Glomerular endothelial cell (primary cell): ENCODE measurements at places on chromosomes 2 and 18.

DNA sequence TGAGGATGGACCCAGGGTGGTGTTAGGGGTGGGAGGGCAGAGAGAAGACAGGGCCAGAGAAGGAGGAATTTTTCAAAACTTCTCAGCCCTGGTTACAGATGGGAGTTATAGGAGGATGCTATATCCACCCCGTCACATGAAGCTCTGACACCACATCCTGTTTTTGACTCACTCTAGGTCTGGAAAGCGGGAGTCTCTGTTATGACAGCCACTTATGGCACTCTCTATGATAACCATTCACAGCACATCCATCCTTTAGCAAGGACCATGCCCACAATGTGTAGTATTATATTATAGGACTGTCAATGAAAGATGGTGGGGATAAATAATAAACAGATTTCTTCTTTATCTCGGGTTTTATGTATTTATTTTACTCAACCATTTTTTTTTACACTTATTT is 461.2 kb downstream of the CDH2 start:
- DNase-seq: no peak

- DNase-seq: no peak
Observed at GRCh38 chr2:65866148-65866547, 433.7 kb upstream of the SPRED2 start.

DNA sequence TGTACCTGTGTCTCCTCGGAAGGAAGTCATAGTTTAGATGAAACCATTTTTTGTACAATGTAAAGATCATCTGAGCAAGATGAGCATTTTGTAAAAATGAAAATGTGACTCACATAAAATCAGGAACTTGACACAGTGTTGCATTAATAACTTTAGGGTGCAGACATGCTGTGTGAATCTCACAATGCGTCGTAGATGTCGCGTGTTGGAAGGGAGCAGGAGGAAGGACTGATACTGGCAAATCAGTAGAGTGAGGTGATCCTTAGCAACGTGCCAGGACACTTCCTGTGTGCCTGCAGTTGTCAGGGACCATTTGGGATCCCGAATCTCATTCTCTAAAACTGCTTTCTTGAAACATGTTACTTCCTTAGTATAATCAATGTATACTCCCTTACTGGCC is 103.1 kb downstream of the SH3BP4 start:
- DNase-seq: no peak

DNA sequence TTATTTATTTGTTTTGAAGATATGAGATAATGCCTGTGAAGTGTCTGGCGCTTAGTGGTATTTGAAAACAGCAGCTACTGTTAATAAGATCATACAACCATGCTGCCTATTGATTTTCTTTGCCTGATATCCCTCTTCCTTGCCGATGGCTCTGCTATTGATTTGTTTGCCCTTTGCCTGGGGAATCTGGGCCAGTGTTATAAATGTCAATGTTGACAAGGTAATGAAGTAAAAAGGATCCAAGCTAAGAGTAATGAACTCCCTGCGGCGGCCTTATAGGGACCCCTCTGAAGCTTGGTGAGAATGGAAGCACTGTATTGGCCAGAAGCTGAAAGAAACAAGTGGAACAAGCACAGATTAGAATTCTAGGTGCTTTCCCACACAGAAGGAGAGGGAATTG is 854.6 kb downstream of the CNTNAP5 start:
- no peak for DNase-seq

DNA sequence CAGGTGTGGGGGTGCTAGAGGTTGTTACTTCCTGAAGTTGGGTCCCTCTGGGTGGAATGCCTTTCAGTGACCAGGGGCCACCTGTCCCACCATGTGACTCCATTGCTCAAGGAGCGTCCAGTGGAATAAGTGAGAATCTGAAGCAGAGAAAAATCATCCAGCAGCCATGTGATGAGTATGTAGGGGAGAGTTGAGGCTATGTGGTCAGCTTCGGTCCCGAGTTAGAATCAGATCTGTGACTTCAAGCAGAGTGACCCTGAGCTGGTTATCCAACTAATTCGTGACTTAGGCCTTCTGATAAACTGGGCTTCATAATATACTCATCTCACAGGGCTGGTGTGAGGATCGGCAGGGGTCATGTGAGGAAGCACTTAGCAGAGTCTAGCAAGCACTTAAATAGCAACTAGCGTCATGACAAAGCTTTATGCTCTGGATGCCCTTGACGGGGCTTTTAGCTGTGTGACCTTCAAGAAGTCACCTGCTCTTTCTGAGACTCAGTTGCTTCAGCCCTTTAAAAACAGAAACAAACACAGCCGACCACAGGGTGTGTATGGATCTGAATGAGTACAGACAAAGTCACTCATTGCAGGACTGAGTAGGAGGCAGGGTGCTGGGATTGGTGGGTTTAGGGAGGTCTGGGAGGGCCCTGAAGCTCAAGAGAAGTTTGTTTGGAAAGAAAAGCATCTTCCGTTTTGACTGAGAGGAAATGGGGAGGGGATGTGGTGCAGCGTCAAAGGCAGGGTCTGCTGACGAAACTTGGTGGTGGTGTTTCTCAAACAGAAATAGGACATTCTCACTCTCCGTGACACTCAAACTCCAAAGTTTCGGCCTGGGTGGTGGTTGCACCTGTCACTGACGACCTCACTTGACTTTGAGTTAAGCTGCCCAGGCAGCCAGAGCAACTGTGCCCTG is 264.0 kb upstream of the CXCR4 start:
- DNase-seq: no peak
